ENCODE measurements at places on chromosomes 4 and X. TPM values are rescaled to one million over a fixed set of nuclear protein-coding genes. Genes with fewer than 3 reads are reported as not detected.

DNA sequence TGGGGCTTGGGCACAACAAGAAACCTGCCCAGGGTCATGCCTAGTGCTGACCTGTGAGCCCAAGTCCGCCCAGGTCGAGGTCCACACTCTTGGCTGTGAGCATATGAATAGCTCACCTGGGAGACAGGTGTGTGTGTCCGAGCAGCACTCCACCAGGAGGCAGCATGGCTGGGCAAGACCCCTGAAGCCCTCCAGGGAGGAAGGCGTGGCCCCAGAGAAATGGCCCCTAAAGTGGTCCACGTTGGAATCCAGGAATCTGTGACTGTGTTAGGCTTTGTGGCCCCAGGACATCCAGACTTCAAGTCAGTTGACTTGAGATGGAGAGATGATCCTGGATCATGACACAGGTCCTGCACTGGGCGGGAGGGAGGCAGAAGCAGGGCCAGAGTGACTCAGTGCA is 138.8 kb downstream of the CPZ start:
- peak; percentile 70 for DNase-seq

DNA sequence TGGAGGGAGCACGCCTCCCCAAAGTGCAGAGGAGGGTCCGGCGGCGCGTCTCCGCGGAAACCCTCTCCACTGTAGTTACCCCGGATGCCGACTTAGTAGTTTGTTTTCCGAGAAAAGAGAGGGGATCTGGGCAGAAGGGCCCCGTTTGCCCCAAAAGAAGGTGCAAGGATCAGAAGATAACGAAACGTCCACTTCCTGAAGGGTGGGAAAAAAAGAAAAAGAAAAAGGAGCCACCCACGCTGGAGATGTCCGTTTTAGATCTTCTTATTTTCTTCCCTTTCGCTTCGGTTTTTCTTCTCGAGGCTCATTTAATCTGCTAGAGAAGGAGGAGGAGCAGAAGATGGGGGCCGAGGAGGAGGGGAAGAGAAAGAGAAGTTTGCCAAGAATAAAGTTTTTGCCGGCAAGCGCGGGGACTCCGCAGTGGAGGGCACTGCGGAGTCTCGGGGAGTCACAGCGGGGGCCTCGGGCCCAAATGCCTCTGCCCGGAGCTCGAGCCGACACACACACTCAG is 517 bp downstream of the LEF1 start:
- no peak for DNase-seq

- no peak for DNase-seq
Observed at GRCh38 chrX:91079342-91080114, 355.1 kb upstream of the PABPC5 start.

DNA sequence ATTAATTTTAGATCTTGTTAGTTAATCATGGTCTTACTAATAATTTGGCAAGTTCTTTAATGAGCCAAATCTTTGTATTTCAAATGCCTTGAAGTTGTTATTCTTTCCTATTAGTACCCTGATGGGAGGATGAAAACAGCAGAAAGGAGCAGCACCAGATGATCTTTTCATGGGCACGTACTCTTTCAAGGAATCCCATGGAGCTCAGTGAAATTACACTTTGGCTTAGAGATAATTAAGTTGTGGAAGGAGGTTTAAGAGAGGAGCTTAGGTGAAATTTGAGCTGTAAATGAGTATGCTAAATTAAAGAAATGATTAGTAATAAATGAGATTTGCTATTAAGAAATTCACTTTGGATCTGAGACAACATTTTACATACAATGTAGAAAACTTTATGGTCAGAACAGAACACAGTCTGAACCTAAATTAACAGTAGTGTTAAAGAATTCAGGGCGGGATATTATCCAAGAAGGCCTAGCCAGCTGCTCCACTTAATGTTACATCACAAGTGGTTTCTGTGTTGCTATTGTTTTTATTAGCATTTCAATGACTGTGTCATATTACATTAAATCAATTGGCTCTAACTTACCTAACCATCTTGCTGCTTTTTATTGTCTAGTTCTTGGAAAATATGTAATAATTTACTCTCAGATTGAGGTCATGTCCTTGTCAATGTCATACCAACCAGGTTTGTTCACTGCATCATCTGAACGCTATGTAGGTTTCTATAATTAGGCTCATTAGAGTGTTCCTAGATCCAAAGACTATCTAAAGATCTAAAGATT is 3.9 kb downstream of the MTHFD2L start:
- no peak for DNase-seq

The TLR2 gene
- total RNA-seq, result 0.60 TPM

The ODAPH gene
- total RNA-seq, result not detected

DNA sequence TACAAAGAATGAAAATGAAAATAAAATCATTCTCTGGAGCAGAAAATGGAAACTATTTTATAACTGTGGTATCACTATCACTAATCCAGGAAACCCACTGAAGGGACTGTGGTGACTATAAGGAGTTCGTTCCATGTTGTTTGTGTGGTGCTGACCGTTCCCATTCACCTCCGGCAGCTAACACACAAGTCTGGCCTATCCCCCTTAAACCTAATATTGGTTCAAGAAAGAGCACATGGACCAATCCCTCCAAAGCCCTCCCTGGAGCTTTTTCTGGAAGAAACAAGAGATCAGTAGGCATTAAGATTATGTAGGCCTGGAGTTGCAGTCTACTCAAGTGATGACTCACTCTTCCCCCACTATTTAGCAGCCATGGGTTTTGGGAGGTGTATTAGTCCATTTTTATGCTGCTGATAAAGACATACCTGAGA is 25.9 kb upstream of the FAM241A start:
- DNase-seq, result no peak

- no peak for DNase-seq
Observed at GRCh38 chr4:84100071-84100470, 399.0 kb downstream of the NKX6-1 start.

DNA sequence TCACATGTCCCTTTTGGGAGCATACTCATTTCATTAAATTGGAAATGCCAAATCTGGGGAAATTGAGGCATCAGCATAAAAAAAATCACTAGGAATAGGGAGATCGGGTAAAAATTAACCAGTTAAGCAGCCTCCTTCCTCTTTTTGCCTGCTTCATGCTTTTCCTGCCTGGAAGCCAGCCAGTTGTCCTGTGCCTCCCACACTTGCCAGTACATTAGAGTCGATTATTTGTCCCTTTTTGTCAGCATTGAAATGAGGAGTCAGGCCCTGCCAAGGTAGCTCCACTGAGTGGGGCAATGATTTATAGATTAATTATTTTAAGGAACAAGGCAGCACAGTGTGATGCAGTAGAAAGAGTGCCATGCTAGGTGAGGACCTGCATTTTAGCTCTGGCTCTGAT is 55.3 kb downstream of the SH2D1A start:
- DNase-seq, result no peak

The CLGN gene
- not detected for total RNA-seq

The SH3D19 gene
- total RNA-seq, result 32.4 TPM

The KLF8 gene
- total RNA-seq, result 0.18 TPM

- DNase-seq, result no peak
Observed at GRCh38 chr4:163857903-163858302, 363.4 kb downstream of the TMA16 start.

The CTAG1A gene
- not detected for total RNA-seq

The PDE6B gene
- 1.6 TPM for total RNA-seq

DNA sequence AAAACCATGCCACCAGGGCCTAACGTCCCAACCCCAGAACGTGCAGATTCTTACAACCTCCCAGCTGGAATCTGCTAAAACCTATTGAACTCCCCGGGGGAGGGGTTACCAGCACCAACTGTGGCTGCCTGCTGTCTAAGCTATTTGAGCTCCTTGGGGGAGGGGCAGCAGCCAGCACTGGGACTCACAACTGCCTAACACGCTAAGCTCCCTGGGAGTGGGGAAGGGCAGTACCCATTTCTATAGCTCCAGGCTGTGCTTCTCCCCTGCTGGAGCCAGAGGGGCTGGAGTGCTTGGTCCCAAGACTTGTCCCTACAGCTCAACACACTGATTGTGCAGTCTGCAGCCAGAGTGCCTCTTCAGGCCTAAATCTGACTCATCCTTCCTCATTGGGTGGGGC is 459.8 kb upstream of the FGF16 start:
- DNase-seq, result no peak

- no peak for DNase-seq
Observed at GRCh38 chr4:27873596-27873995, 1013.0 kb downstream of the STIM2 start.

DNA sequence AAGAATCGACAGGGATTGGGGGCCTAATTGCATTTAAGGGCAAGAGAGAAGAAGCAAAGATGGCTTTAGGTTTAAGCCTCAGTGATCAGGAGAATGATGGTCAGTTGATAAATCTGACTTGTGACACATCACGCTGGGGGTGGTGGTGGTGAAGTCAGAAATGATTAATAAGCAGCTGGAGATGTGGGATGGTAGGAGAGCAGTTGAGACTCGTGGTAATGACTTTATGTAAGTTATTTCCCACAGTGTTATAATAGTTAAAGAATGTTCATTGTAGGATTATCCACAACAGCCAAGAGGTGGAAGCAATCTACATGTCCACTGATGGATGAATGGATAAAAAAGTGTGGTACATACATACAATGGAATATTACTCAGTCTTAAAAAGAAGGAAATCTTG is 178.9 kb upstream of the GPC4 start:
- no peak for DNase-seq

The PITX2 gene
- total RNA-seq, result not detected

GRCh38 chr4:33071535-33071934 is 2351.4 kb downstream of the PCDH7 start:
- DNase-seq, result no peak

- DNase-seq, result no peak
Observed at GRCh38 chr4:94531991-94532789, 80.4 kb downstream of the PDLIM5 start.

The PPP4R3C gene
- total RNA-seq, result not detected

DNA sequence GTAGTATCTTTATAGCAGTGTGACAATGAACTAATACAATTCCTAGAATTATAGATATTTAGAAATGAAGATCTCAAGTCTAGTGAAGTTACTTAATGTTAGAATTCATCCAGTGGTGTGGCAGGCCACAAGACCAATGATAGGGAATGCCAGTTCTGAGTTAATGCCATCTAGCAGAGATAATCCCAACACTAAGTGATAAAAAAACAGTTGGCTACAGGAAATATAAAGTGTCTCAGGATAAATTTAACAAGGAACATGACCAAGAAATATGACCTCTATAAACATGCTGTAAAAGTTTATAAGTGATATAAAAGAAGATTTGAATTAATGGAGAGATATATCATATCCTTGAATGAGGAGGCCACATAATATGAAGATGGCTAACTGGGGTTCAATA is 1790.5 kb upstream of the ADGRL3 start:
- DNase-seq, result no peak

The CDS1 gene
- total RNA-seq, result not detected

DNA sequence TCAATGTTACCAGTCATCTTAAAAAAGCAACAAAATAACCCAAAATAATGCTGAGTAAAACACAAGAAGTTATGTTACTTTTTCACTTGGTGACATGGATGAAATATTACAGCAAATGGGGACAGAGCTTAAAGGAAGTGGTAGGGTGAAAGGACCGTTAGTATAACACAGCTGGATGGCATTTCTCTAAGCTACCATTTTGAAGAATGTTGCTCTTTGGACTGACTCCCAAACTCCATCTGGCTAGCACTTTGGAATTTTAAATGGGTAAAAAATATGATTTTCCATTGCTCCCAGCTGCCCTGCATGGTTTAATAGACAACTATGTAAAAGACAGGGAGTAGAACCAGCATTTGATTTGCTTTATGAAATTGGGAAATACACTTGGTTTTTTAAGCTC is 27.6 kb downstream of the CLCN5 start:
- no peak for DNase-seq
